Neural progenitor cell (in vitro differentiated cells): ENCODE measurements at places on chromosomes 7 and 10.
A peak's percentile ranks its signal among the peaks of the same experiment; 100 is the strongest.

- DNase-seq: no peak
Observed at GRCh38 chr10:48254750-48255512, 19.6 kb downstream of the FRMPD2 start.

DNA sequence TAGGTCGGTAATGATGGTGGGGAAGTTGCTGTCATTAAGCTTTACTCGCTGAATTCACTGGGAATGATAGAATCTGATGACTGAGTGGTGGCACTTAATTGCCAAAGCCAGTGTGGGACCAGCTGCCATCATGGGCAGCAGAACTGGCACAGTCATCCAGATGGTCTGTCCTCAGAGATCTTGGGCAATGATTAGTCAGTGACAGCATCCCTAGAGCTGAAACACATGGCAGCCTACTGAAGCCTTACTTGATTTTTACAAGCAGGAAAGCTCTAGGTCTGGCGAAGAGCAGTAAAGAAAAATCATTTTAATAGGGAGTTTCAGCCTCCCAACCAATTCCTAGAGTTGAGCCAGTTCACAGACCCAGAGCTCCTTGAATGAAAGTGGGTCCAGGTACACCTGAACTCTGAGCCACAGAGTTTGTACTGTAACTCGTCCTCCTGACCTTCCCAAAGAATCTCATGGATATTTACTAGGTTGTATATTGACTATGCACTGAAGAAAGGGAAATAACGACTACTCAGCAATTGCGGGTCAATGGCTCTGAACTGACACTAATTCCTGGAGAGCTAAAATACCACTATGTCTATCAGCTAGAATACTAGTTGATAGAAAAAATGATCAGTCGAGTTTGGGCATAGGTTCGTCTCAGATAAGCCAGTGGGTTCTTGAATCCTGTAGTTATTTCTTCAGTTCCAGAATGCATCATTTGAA is 4.4 kb upstream of the ASB13 start:
- DNase-seq: no peak

GRCh38 chr10:50508315-50509051 is 115.3 kb downstream of the SGMS1 start:
- no peak for DNase-seq

DNA sequence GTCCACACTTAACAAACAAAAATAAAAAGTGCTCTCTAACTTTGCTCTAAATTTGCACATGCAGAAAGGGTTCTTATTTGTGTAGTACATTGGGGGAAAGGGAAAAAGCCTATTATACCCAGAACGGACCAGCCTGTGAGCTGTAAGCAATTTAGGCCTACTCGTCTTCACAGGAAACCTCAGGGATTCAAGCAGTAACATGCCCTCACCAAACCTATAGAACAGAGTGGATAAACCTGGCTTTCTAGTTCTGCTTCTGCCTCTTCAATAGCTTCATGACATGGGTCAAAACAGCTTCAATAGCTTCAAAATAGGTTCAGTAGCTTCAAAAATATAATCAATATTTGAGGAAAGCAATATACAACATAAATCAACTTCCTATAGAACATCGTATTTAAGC is 163.7 kb downstream of the ARL4A start:
- no peak for DNase-seq

- DNase-seq: no peak
Observed at GRCh38 chr7:112940314-112940732, 146.3 kb downstream of the GPR85 start.

- no peak for DNase-seq
Observed at GRCh38 chr10:66836057-66836456, 89.8 kb upstream of the LRRTM3 start.

GRCh38 chr7:157690833-157691585 is 354.2 kb downstream of the DNAJB6 start:
- peak; percentile 94 for DNase-seq

GRCh38 chr7:41244246-41244645 is 458.6 kb downstream of the INHBA start:
- peak; percentile 36 for DNase-seq

GRCh38 chr7:124219681-124220080 is 186.8 kb upstream of the TMEM229A start:
- no peak for DNase-seq

GRCh38 chr10:61110188-61110844 is 166.3 kb upstream of the RHOBTB1 start:
- DNase-seq: no peak

GRCh38 chr10:30459283-30459682 is 25.3 kb downstream of the MAP3K8 start:
- DNase-seq: no peak

DNA sequence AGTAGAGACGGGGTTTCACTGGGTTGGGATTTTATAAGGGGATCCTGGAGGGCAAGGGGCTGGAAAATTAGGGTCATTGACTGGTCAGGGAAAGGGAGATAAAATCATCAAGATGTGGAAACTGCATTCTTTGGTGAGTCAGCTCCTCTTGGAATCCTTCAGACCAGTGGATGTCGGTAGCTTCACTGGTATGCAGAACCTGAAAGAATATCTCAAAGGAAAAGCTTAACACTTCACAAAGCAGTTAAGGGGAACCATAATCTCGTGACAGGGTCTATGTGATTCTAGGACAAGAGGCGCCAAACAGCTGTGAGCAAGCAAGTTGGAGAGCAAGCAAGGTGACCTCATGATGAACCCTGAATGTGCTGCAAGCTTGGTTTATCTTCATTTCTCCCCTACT is 634.7 kb upstream of the AUTS2 start:
- no peak for DNase-seq

DNA sequence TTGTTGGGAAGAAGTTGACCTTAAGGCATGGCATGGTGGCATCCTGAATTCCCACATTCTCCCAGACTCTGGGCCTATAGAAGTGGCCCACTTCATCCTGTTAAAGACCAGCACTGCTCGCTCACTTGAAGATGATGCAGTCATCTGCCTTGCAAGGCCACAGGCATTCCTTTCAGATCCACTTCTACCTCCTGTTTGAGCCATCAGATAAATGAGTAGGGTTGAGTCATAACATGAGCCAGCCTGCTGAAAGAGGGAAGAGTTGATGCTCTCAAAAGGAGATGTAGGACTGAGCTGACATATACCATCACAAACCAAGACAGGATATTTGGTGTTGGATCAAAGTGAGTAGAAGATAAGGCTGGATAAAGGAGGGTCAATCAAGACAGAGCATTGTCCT is 1.5 kb upstream of the EBLN1 start:
- no peak for DNase-seq

- no peak for DNase-seq
Observed at GRCh38 chr7:214410-215212, 22.2 kb downstream of the FAM20C start.

- no peak for DNase-seq
Observed at GRCh38 chr10:71395621-71396020, 1.1 kb upstream of the CDH23 start.
